ENCODE measurements at places on chromosomes 2 and 18. TPM values are rescaled to one million over a fixed set of nuclear protein-coding genes. Genes with fewer than 3 reads are reported as not detected.
A peak's percentile ranks its signal among the peaks of the same experiment; 100 is the strongest.

Gene AMMECR1L
- total RNA-seq, result 18.7 TPM

DNA sequence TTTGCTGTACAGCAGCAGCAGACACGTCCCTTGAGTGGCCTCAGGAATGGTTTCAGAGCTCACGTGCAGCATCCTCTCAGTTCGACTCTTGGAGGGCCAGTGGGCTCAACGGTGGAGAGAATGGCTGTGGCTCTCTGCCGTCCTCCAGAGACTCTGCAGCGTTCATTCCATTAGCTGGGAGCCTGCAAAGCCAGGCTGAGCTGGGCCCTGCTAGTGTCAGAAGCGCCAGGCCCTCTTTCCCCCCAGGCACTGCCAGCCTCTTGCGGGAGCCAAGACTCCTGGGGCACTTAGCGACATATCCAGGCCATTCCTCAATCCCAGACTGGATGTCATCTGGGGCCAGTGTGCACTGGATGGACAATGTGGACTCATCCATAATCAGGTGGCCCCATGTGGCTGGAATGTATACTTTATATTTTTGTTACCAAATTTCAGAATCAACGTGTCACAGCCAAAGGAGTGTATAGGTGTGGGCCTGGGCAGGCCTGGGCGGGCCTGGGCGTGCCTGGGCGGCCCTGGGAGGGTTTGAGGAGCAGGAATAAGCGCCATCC is 125.1 kb upstream of the EPAS1 start:
- no peak for DNase-seq

Gene SKA1
- total RNA-seq, result 7.2 TPM

Gene KCNK3
- total RNA-seq, result 0.64 TPM

- DNase-seq, result no peak
Measured at GRCh38 chr2:4073026-4073569, 369.7 kb downstream of the DCDC2C start.

DNA sequence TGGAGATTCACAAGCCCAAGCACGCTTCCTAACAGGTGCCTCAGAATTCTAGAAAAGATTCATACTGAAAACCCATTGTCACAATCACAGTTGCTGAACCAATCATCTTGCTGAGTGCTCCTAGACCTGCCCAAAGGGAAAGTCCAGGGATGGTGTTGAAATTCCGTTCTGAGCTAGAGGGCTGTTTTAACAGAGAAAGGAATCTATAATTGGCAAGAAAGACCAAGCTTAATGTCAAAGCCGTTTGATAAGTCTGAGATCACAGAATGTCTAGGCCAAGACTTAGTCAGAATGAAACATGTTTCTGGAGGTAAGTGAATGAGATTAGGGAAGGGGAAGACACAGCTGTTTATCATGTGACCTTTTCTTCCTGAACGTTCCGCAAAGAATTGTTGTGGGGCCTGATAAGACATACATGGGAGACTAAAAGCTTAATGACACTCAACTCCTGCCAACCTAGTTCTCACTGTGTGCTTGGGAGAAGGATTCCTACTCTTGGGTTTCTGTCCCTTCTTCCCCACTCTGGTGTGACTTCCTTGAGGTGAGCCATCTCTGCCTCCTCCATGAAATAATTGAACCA is 27.5 kb downstream of the PMAIP1 start:
- DNase-seq, result no peak

Gene BCL2
- 17.7 TPM for total RNA-seq

Gene CIDEA
- 0.58 TPM for total RNA-seq

Gene NT5DC4
- not detected for total RNA-seq

DNA sequence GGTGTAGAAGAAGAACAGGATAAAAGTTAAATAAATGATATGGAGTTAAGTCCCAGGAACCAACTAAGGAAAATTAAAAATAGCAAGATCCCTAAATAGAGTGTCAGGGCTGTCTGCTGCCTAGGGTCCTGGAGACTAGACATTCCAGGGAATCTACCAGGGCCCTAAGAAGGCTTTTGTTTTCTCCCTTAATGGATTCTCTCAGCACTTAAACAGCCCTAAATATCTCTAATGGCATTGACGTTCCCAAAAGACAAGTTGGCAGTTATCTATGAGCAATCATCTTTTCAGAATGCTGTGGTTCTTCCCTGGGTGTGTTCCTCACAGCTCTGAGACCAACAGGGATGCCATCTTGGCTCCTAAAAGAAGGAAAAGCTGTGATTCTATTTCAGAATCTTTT is 616.3 kb downstream of the EPHA4 start:
- DNase-seq, result no peak

Gene SATB2
- 125 TPM for total RNA-seq

- DNase-seq, result no peak
Measured at GRCh38 chr2:157887946-157888345, 11.8 kb upstream of the ACVR1 start.

DNA sequence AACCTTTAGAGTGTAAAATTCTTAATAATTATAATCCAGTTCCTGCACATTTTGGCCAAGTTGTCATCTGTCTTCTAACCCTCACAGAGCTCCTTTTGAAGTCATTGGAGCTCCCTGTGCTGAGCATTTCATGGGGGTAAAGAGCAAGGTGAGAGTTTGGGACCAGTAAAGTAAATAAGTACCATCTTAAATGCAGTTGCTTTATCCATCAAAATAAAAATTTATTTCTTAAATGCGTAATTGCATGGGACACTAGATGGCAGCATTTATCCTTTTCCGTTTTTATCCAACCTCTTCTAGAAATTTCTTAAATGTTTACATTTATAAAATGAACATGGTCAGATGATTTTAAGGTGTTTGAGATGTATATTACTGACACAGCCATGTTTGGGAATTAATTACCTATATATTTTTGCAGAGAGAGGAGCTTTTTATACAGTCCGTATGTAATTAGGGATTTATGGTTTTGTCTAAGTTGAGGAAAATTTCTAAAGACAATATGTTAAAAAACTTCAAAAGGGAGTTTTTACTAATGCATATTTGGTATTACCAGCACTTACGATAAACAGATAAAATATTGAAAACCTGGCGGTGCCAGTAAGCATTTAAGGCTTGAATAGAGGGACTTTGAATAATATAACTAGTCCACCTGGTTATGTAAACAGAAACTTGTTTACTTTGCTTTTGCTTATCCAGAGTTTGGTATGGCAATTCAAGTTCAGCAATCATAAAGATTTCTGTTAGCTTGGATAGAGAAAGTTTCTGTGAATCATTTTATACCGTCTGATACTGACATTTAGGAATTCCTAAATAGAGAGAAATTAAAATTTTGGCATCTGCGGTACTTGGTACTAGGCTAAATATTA is 54.5 kb downstream of the ACSL3 start:
- DNase-seq, result no peak

- no peak for DNase-seq
Measured at GRCh38 chr2:150733051-150733618, 245.7 kb upstream of the RND3 start.

GRCh38 chr18:78525366-78526111 is 454.1 kb upstream of the SALL3 start:
- no peak for DNase-seq

DNA sequence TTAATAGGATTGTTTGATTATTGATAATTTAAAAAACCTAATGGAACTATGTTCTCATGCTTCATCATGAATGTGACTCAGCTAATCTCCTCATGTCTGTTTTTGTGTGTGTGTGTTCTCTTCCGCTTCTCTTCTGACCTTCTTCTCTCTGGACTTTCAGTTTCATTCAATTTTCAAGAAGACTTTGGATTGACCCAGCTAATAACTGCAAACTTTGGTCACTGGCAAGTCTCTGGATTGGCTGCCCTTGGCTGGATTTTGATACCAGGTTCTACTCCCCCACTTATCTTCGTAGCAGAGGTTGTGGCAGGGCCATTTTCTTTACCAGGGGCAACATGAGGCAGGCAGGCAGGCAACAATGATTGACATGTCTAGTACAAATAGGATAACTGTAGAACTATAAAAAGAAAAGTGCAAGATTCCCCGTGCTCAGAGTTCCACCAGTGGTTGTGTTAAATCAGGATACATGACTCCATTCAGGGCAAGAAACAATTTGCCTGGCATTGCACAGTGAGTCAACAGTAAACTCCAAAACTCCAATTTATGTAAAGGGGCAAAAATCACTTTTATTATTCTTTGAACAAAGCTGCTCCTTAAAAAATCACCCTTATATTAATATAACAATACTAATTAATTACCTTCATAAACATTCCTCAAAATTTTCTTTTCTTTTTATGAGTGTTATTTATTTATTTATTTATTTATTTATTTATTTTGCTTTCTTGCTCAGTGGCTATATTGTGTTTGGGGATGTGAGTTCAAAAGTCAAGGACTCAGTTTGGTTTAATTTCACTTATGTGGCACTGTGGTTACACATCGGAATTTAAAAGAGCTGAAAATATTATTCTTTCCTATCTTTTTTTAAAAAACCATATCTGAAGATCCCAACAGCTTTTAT is 167.6 kb downstream of the RND3 start:
- no peak for DNase-seq

DNA sequence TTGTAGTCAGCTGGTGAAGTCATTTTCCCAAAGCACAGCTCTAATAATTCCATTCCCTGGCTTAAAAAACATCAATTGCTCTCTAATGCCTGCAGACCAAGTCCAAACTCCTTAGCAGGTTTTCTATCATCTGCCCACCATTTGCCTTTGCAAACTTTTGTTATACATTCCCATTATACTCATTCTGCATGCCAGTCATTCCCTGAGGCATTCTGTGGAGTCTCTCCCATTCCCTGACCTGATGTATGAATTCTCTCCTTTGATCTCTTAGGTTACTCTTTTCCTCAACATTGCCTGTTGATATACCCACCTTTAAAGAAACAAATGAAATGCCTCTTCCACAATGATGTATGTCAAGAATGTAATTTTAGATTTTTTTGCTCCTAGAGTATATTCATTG is 852.0 kb upstream of the FSHR start:
- DNase-seq, result no peak

Gene POTEE
- 0.12 TPM for total RNA-seq

DNA sequence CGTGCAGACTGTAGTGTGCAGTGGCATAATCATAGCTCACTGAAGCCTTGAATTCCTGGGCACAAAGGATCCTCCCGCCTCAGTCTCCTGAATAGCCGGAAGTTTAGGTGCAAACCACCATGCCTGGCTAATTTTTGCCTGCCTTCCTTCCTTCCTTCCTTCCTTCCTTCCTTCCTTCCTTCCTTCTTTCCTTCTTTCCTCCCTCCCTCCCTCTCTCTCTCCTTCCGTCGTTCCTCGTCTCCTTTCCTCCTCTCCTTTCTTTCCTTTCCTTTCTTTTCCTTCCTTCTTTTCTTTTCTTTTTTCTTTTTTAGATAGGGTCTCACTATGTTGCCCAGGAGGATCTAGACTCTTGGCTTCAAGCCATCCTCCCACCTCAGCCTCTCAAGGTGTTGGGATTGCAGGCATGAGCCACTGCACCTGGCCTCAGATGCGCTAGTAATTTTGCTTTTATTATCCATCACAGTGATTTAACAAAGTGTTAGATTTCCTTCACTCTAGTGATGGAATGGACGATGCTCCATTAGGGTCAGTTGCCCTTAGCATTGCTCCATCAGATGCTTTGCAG is 6.6 kb upstream of the ANKRD29 start:
- DNase-seq, result no peak

- DNase-seq, result no peak
Measured at GRCh38 chr2:19362094-19362754, 3.8 kb upstream of the OSR1 start.

DNA sequence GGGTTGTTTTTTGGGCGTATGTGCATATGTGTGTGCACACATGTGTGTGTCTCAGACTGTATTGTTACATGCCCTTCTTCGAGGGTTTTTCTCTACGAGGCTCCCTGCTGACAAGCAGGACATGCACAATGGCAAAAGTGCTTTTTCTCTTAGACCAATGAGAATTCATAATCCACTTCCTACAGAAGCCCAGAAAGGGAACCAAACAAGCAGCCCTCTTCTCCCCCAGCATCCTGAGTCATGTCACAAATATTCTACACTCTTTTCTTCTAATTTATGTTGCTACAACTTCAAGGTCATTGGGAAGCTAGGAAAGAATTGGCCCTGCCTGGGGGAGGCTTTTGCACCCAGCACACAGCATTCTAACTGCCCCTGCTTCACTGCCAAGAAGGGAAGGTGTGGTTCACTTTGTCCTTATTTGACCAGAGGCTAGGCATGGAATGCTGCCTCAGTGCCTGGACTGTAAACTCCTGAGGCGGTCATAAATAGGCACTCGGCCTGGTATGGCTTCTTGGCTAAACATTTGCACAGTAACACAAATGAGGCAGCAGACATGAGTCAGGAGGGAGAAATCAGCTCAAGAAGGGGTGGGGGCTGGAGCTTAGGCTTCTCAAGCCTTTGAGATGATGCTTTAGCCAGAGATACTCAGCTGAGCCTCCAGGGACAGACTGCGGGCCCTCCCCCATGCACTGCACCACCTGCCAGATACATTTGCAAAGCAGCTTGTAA is 92.7 kb upstream of the KLF7 start:
- peak; percentile 56 for DNase-seq

DNA sequence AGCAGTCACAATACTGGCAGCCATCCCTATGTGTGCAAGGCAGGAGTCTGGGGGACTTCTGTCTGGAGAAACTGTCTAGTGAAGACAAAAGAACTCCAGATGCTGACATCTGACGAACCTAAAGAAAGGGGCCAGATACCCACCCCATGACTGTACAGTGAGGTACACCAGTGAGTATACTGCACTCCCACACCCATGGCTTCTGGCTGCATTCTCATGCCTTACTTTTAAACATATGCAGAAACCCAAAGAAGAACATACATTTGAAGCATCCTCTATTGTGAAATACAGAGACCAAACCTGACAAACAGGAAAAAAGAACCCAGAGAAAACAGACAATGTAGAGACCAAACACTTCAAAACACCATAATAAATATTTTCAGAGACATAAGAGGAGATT is 102.2 kb downstream of the ACTR3 start:
- no peak for DNase-seq

- no peak for DNase-seq
Measured at GRCh38 chr2:88307817-88308216, 137.7 kb downstream of the THNSL2 start.

DNA sequence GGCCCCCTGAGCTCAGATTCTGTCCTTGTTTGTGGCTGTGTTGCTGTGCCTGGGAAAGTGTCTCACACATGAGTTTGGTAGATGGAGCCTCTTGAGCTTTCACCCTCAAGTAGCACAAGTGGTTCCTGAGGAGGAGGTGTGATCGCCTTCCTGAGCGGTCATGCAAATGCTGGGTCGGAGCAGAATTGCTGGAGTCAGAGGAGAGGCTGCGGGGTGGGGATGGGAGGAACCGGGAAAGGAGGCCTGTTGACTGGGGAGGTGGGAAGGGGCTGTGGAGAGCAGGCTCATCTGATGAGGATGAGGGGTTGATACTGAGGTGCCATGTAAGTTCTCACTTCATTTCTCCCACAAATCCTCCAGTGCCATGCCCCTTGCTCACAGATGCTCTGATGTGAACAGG is 48.4 kb upstream of the ATG16L1 start:
- DNase-seq, result no peak

Gene HMSD
- total RNA-seq, result 0.38 TPM

Gene MEP1B
- 6.9 TPM for total RNA-seq

GRCh38 chr2:176682278-176682677 is 413.0 kb downstream of the MTX2 start:
- no peak for DNase-seq

DNA sequence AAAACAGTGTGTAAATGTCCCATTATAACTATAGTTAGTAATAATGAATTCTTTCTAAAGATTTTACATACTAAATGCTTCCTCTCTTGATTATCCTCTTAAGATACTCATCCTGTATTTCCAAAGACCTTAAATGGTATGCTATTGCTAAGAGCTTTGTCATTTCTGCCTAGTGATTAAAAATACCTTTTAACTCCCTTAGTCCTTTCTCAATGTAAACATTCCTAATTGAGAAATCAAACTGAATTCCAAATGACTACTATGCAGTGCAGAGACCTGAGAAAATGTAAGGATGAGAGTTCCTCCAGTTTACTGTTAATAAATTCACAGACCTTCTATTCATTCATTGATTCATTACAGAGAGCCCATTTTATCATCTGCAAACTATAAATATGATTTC is 86.9 kb downstream of the SOS1 start:
- DNase-seq, result no peak

Data from mucosa of descending colon (tissue), 3 donors.